Left cardiac atrium (tissue), 4 donors: ENCODE measurements at places on chromosomes 3 and 15.

- no peak for DNase-seq
Observed at GRCh38 chr15:80957976-80958375, 31.6 kb downstream of the MESD start.

DNA sequence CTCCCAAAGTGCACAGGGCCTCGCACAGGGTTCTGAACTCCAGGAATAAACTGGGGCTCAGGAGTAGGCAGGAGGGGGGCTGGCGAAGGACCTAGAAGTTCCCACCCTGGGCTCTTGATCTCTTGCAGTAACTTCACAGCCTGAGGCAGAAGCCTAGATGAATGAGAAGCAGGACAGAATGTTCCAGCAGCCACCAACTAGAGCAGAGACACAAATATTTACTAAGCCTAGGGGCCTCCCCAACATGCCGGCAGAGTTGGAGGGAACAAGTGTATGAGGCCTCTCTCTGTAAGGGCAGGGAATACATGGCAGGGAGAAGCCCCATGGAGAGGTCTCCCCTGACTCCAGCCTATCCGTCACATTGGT lies 25.3 kb upstream of the C15orf39 start:
- DNase-seq = no peak

DNA sequence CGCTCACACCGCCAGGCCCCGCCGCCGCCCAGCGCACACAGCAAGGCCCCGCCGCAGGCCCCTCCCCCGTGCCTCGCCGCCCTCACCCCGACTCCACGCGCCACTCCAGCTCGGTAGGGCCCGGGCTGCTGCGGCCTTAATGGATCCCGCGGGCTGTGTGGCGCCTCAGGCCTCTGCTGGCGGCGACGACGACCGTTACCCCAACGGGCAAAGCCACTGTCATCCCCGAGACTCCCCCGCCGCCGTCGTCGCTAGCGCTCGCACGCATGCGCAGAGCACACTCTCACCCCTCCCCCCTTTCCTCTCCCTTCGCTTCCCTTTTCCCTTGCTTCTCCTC lies at the start of gene MSL2:
Gene MSL2, minus strand, starts transcription at position 272 of the 337 bp plus-strand sequence. CDS start 1,222 bp downstream, outside the sequence.
- no peak for DNase-seq

- peak; percentile 64 for DNase-seq
Observed at GRCh38 chr15:66735909-66736305, 33.9 kb downstream of the SMAD6 start.
